CD4-positive, alpha-beta T cell treated with Interleukin-4 for 1 hour (primary cell): ENCODE measurements at places on chromosomes 3 and 15.

GRCh38 chr3:70433091-70433490 is 120.7 kb upstream of the MDFIC2 start:
- no peak for DNase-seq

- DNase-seq: no peak
These were observed 131.6 kb downstream of the NLGN1 start for GRCh38 chr3:173529062-173529711.

GRCh38 chr3:14508966-14509795 is 31.0 kb downstream of the GRIP2 start:
- DNase-seq: peak; percentile 54

- DNase-seq: no peak
These were observed 346.9 kb downstream of the PLCL2 start for GRCh38 chr3:17231537-17232261.

DNA sequence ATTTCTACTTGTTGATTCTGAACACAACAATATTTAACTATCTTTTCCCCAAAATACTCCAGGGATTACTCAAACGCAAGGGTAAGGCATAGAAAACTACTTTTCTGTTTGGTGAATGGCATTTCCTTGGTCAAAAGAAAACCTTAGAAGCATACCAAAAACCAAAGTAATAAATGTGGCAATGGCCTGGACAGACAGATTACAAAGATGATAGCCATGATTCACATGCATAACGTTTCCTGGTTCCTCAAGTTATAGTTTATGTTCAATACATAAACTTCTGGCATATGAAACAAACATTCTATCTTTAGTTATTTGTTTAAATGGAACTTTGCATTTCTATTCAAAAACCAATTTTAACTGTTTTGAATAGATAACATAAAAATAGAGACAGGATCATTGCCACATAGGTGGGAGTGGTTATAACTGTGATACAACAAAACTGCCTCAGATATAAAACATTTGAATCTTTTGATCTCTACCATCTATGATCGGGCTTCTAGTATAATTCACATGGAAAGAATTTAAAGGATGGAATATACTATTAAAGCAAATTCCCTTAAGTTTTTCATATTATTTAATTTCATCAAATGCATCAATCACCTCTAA is 32.1 kb downstream of the FOXP1 start:
- no peak for DNase-seq

DNA sequence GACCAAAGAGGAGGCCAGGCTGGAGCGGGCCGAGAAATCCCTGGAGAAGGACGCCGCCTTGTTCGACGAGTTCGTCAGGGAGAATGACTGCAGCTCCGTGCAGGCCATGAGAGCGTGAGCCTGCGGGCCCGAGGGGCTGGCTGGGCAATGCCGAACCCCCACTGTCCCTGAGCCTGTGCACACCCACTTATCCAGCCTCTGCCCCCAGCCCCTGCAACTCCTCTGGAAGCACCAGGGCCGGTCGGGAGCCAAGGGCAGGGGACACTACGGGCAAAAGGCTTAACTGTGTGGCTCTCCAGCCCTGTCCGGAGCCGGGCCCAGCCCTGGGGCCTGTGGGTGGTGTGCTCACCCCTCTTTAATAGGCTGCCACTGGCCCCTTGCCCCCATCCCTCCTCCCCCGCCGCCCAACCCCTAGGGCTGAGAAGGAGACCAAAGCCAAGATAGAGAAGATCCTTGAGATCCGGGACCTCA is 24.0 kb downstream of the CFAP100 start:
- DNase-seq: no peak

- no peak for DNase-seq
These were observed 53.2 kb downstream of the PGPEP1L start for GRCh38 chr15:98954411-98954810.

GRCh38 chr15:92990031-92990430 is 89.9 kb downstream of the CHD2 start:
- DNase-seq: no peak

GRCh38 chr3:186962445-186962844 is 32.1 kb downstream of the ST6GAL1 start:
- no peak for DNase-seq

GRCh38 chr15:82909080-82909815 is 43.3 kb downstream of the HOMER2 start:
- DNase-seq: no peak

GRCh38 chr3:43649365-43649968 is 27.7 kb upstream of the ANO10 start:
- no peak for DNase-seq

DNA sequence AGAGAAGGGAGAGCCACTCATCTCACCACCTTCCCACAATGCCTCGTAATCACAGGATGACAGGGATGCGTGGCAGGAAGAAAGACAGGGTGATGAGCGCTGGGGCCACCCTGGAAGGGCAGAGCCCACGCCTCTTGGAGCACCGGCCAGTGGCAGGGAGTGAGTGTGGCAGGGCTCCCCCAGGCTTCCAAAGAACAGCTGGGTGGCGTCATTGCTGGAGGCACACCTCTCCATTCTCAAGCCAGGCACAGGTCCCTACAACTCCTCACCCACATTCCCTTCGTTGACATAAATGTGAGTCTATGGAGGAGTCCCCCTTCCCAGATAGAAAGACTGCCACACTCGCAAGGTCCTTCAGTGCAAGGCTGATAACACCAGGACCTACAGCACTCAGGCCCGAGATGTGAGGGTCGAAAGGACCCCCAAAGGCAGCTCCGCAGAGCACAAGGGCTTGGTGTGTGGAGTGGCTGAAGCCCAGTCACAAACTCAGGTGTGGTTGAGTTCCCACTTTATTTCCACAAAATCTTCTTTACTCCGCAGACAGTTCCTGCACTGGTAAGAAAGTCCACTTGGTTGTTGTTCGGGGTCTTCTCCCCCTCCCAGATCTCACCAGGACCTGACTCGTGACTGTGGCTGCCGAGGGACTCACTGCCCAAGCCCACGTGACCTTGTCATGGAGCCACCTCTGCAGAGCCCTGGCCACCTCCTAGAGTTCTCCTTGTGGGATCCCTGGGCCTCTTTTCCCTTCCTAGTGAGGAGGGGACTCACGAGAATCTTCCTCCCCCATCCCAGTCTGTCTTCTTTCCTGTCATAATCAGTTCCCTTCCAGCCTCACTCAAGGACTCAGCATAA is 22.4 kb upstream of the CORO2B start:
- no peak for DNase-seq

- DNase-seq: no peak
These were observed 14.1 kb downstream of the HERC1 start for GRCh38 chr15:63819645-63820044.

GRCh38 chr3:48034000-48034516 is 17.8 kb upstream of the MAP4 start:
- no peak for DNase-seq

DNA sequence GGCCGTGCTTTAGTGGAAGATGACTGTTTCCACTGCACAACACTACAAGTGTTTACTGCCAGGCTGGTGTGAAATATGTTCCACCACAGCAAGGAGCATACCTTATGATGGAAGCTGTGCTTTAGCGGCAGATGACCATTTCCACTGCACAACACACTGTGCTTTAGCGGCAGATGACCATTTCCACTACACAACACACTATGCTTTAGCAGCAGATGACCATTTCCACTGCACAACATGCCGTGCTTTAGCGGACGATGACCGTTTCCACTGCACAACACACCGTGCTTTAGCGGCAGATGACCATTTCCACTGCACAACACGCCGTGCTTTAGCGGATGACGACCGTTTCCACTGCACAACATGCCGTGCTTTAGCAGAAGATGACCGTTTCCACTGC is 2.8 kb downstream of the ZNF717 start:
- DNase-seq: no peak

GRCh38 chr15:65058394-65059368 is 9.1 kb downstream of the RASL12 start:
- no peak for DNase-seq

GRCh38 chr3:129783470-129783869 is 110.0 kb downstream of the TMCC1 start:
- no peak for DNase-seq

GRCh38 chr3:110324171-110324705 is 747.4 kb upstream of the NECTIN3 start:
- no peak for DNase-seq

DNA sequence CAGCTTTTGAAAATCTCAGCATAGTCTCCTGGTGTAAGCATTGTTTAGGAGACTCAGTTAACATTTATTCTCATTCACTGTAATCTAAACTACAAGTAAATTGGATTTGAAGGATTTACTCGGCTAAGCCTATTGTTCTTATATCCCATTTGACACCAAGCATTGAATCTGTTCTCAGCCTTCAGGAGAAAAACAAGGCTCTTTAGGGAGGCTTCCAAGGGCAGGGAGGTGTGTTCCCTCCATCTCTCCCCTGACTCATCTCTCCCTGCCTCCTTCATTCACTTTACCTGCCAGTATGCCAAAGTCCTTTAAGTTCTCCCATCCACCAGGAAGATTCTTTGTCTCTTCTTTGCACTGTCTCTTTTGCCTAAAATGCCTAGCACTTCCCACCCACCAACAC is 347.8 kb downstream of the MFSD1 start:
- DNase-seq: no peak

- DNase-seq: peak; percentile 85
These were observed 6.2 kb upstream of the TLR9 start for GRCh38 chr3:52231502-52232278.

GRCh38 chr3:60215946-60216345 is 1035.3 kb downstream of the FHIT start:
- no peak for DNase-seq

DNA sequence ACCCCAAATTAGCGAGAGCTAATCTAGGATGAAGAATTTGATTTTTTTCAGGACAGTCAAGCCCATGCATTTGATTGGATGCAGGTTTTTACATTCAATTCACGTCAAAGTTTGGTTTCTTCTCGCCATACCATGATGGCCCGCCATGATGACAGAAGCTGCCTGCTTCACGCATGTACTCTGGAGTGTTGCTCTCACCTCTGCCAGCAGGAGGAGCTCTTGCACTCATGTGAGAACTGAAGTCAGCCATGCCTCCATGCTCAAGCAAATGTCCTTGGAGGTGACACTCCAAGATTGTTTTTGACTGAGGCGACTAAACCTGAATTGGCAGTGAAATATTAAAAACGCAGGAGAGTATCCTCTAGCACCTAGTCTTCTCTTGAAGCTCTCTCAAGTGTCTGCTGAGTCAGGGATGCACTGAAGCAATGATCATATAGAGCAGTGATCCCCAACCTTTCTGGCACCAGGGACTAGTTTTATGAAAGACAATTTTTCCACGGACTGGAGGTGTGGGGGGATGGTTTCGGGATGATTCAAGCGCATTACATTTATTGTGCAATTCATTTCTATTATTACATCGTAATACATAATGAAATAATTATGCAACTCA is 120.9 kb downstream of the SAMMSON start:
- peak; percentile 37 for DNase-seq

GRCh38 chr3:98730886-98731537 is 32.1 kb upstream of the ST3GAL6 start:
- DNase-seq: no peak

DNA sequence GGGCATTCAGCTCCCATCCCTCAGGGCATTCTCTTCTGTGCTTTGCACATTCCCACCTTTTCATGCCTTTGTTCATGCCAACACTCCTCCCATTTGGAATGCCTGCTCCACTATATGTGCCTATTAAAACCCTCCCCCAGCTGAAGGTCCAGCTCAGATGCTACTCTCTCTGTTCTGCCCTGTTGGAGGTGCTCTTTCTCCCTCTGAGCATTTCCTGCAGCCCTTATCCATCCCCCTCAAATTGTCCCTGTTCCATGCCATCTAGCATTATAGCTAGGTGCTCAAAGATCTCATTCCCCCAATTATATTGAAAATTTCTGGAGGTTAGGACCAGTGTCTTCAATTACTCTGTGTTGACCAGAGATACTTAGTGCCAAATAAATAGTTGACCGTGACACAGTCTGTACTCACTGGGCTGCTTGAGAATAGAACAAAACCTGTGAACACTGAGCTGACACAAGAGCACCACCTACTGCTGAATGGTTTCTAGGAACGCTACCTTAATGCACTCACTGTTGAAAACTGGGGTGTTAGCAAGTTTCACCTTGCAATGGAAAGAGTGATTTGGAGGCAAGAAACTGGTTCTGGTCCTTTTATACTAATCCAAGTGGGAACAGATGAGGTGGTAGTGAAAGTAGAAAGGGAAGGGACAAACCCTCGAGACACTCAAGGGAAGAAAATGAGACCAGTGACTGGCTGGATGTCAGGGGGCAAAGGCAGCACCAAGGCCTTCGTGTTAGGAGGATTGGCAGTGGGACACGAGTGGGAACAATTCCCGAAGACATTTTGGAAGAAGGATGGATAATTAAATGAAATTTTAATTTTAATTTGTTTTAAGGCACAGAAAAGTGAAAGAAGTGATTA is 289.8 kb upstream of the ROPN1 start:
- no peak for DNase-seq
